ENCODE measurements at places on chromosomes 7 and 10.

GRCh38 chr7:54921116-54921515 lies 97.7 kb upstream of the EGFR start:
- DNase-seq: no peak

GRCh38 chr7:47580811-47581331 lies 1.0 kb downstream of the TNS3 start:
- DNase-seq: no peak

- no peak for DNase-seq
Measured at GRCh38 chr10:102752266-102752930, 8.7 kb downstream of the WBP1L start.

- no peak for DNase-seq
Measured at GRCh38 chr10:127576051-127576450, 26.9 kb downstream of the NPS start.

GRCh38 chr7:2838451-2838850 lies 5.7 kb downstream of the GNA12 start:
- no peak for DNase-seq

DNA sequence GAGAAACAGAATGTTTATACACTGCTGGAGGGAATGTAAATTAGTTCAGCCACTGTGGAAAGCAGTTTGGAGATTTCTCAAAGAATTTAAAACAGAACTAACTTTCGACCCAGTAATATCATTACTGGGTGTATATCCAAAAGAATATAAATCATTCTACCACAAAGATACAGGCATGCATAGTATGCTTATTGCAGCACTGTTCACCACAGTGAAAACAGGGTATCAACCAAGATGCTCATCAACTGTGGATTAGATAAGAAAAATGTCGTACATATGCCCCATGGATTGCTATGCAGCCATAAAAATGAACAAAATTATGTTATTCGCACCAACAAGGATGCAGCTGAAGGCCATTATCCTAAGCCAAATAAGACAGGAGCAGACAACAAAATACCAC lies 343.1 kb upstream of the KCND2 start:
- DNase-seq: no peak

DNA sequence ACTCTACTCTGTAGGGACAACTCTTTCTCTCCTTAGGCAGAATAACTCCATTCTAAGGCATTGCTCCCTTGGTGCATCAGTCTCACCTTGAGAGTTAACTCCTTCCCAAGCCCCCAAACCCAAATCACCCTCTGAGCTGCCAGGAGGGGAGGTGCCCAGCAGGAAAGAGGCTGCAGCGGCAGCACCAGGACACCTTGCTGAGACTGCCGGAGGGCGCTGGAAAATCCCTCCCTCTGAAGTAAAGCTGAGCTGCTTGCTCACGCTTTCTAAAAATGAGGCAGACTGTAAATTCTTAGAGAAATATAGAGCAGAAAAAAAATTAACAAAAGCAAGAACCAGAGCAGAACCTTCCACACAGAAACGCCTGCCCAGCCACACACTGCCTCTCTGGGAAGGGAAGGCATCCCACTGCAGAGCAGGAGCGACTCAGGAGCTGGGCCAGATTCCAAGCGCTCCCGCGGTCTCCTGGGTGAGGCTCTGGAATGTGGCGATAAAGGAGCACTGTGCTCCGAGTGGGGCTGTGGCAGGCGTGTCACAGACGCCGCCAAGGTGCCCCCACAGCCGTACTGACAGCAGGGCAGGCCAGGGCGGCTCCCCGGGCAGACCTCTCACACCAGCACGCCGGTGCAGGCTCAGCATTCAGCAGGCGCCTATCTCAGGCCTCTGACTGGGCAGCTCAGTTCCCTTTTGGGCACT lies 202.1 kb downstream of the TNS3 start:
- DNase-seq: no peak

GRCh38 chr10:65340340-65340739 lies 1585.5 kb upstream of the LRRTM3 start:
- DNase-seq: no peak

GRCh38 chr10:20991526-20991925 lies 94.4 kb upstream of the NEBL start:
- no peak for DNase-seq

- no peak for DNase-seq
Measured at GRCh38 chr7:44867073-44867995, 18.0 kb downstream of the PURB start.

DNA sequence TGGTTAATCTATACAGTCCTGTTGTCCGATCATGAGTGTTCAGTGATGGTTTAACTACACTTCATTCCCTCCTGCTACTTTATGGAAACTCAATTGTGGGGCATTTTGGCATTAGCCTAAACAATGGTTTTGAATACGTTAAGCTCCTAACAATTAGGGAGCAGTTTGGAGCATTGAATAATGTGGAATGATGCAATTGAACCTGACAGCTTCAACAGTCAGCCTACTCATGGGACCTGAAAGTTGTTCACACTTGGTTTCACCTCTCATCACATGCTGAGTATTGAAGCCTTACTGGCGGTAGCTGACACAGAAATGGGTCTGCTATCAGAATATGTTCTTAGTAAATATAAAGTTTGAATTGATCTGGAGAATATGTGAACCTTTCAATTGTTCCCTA lies 186.1 kb downstream of the MLLT10 start:
- no peak for DNase-seq

- DNase-seq: no peak
Measured at GRCh38 chr7:133024596-133024995, 57.3 kb downstream of the CHCHD3 start.
